T1000 (cell line): ENCODE measurements at places on chromosomes 5 and 9.

DNA sequence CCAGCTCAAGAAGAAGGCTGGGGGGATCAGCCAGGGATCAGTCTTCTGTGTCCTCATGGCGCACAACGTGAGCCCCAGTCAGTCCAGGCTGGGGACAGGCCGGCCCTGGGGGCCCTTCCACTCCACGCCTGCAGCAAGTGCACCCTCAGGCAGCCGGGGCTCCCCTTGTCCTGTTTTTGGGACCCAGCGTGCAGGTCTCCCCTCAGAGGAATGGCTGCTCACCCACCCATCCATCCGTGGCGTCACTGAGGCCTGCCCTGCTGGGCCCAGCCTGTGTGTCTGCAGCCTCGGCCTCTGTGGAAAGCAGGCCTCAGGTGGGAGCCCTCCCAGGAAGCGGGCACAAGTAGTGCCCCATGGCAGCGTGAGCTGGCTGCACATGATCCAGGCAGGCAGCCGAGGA, 52.6 kb upstream of the FCN2 start:
- no peak for DNase-seq

- DNase-seq = no peak
Measured at GRCh38 chr5:147485046-147485445, 24.8 kb downstream of the DPYSL3 start.

DNA sequence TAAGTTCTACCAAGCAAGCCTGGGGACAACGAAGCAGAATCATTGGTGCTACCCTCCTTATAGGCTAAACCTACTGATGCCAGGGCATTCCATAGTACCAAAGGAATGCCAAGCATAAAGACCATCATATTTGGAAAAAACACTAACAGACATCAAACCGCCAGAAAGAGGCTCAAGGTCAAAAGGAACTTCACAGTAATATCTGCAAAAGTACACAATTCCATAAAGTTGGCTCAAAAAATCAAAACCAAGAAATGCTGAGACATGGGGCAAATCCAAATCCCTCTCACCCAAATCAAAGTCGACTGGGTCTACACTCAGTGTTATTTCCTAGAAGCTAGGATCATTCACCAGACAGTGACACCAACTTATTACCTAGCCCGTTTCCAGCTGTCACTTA, 3.4 kb downstream of the VCP start:
- no peak for DNase-seq

DNA sequence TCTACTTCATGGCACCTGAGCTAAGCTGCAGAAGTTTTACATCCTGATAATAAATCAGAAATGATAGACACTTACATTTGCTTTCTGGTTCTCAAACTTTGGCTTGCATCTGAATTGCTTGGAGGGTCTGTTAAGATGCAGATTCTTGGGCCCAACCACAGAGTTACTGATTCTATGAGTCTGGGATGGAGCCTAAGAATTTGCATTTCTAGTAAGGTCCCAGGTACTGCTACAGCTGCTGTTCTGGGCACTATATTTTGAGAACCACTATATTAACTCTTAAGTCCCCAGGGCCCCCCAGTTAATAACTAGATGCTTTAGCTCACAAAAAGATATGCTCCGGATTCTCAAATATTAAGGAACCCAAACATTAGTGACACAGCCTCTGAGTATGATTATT, 69.8 kb upstream of the DAB2 start:
- no peak for DNase-seq

- no peak for DNase-seq
Measured at GRCh38 chr9:95447660-95448420, 68.9 kb downstream of the PTCH1 start.

DNA sequence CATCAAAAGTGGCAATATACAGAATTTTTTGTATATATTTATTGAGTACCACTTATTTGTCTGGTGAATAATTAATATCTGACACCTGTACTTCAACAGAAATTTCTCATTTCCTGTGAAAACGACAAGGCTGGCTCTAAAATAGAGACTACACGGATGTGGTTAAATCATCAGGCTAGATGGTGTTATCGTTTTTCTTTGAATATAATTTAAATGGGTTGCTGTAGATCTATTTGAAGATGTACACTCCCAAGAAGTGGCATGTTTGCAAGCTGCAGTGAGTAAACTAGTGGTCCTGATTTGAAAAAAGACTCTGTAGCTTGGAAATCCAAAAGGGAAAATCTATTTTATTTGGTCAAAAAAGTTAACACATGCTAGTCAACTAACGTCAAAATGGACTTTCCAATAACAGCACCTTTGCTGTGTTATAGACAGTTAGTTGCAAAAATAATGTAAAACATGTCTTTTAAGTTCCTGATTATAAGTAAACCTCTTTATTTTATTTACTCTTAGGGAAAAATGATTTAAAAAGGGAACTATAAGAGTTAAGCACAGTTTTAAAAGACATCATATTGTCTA, 13.8 kb downstream of the ST8SIA4 start:
- DNase-seq = no peak

DNA sequence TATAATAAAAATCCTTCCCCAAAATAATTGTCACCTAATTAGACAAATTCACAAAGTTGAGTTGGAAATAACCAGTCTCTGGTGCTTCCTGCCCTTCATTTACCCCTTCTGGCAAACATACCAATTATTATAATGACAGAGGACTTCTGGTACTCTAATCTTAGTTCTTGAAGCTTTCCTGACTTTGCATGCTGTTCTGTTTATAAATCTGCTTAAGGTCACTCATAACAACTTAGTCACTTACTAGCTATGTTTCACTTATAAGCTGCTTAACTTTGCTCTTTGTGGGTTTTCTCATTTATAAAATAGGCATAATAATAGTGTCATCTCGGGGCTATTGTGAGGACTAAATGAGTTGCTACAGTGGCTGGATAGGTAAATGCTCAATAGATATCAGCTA, 446.5 kb downstream of the EFNA5 start:
- no peak for DNase-seq

GRCh38 chr9:5820425-5820824, 12.5 kb downstream of the ERMP1 start:
- no peak for DNase-seq

DNA sequence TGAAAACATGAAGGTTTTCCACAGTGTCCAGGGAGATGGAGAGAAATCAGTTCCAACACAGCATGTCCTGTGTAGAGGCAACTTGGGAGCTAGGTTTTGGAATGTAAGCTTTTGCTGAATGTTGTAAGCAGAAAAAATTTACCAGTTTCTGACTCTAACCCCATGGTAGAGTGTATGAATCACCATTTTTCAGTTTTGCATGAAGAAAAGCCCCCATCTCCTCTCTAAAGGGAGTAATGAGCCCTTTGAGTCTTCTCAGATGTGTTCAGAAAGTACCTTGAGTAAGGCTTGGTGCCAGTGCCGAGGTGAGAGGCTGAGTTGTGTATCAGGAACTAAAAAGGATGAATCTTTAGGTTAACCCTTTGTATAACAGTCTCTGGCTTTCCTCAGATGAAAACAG, 96.2 kb downstream of the ADRB2 start:
- DNase-seq = no peak

DNA sequence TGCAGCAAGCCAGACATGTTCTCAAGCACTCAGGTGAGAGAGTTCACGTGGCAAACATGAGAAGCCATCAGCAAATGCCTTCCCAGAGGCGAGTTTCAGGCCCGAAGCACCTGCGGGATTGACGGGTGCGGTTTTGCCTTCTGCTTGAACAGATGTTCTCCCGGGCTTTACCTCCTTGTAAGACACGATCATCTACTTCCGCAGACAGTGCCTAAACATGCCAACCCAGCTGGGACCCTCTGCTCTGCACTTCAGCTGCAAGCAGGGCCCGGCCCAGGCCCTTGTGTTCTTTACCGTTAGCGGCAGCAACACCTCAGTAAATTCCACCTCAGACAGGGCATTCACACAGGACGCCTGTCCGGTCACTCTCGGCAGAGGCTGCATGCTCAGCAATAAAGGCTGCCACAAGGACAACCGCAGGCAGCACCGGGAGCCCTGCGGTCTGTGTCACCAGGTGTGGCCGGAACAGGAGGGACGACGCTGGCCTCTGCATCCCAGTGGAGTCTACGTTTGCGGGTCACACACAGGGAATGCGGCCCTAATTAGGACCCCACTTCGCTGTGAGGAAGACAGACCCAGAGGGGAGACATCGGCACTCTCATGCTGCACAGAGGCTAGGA, 139.6 kb downstream of the ROR2 start:
- DNase-seq = no peak

DNA sequence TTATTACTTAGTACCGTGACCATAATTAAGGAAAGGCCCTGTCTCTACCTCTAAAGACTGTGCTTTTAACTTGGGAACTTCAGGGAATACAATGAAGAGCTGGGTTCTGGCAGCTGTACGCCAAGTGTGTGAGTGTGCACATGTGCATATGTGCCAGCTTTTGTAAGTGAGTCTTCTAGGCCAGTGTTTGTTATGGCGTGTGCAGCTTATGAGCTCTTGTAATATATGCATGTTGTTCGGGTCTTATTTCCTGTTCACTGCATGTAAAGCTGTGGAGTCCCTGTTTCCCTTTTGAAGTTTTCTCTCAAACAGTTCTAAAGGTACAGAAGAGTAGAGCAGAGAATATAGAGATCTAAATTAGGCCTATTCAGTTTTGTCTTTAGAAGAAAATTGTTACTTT, 30.5 kb downstream of the TGFBR1 start:
- no peak for DNase-seq

GRCh38 chr9:130446101-130446861, 1.5 kb downstream of the ASS1 start:
- DNase-seq = peak; percentile 49

GRCh38 chr9:37958154-37958553, 54.2 kb upstream of the SLC25A51 start:
- DNase-seq = no peak

- DNase-seq = no peak
Measured at GRCh38 chr5:42620579-42621216, 135.9 kb upstream of the CCDC152 start.

DNA sequence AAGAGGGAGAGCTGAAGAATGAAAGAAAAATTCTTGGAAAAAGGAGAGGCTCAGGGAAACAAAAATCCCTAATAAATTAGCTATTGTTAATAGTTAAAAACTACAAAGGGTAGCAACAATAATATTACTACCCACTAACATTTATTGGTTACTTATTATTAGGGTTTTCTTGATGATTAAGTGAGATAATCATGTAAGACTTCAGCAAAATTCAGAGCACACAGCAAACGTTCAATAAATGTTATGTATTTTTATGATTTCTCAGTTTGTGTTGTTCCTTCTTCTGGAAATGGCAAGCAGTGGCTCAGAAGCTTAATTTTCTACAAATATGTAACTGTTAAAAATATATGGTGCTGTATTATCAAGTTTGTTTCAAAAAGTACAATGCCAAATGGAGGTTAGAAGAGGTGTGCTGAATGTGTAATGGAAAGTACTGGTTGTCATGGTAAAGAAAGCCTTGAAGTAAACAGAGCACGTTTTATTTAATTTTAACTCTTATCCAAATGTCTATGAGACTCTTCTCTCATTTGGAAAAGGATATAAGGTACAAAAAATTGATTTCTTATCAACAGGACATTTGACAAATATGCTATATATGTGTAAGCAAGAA, 226.0 kb upstream of the ATP10B start:
- DNase-seq = no peak

DNA sequence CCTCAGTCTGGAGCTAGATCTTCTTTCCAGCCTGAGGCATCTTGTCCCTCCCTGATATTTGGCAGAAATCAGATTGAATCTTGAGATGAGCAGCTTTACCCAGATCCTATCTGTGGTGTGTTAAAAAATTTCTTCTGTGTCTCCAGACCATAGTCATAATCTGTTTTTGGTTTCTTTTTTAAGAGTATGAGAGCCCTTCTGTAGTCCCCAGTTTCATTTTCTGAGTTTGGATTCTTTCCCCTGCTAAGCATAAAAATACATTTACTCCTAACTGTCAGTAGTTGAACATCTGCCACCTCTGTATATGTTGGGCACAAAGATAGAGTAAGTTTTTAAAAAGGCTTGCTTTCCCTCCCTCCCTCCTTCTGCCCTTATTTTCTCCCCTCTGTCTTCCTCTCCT, 137.7 kb downstream of the CNTLN start:
- DNase-seq = no peak

DNA sequence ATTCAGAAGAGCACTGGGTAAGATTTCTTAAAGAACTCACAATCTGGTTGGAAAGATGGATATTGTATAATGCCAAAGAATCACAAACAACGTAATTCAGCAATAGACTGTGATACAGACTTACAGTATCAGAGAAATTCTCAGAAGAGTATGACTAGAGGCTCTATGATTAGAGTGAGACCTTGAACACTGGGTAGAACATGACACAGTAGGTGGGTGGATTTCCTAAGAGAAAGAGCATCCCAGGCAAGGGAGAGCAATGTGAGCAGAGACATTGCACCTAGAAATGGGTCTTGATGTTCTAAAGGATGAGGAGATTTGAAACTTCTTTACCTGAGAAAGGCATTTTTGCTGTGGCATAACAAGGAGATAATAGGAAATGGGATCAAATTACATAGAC, 27.3 kb upstream of the CAST start:
- no peak for DNase-seq

DNA sequence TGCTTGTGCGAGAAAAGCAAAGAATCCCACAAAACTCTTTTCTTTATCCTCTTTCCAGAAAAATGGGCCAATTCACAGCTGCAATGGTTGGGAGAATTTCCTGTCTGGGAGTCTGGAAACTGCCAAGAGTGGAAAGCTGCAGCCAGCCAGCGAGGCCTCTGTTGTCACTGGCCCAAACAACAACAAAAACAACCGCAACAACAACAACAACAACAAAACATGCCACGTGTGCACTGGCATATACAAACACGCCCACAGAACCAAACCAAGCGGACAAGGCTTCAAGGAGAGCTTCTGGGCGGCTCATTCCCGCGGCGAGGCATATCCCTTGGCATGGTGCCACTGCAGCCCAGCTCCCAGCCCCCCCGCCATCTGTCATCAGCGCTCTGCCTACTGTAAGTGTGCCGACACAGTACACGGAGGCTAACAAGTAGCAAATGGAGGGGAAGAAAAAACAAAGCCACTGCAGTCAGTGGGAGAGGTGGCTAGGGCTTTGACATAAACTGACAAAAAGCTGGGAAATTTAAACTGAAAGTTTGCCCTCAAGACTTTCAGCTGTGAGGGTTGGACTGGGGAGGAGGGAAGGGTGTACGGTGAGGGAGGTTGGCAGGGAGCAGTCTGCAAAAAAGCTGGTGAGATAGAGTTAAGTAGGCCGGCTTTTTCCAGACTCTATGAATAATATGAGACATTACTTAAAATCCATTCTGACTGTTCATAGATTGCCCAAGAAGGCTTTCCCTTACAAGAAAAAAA, 165.0 kb upstream of the ZNF462 start:
- no peak for DNase-seq

DNA sequence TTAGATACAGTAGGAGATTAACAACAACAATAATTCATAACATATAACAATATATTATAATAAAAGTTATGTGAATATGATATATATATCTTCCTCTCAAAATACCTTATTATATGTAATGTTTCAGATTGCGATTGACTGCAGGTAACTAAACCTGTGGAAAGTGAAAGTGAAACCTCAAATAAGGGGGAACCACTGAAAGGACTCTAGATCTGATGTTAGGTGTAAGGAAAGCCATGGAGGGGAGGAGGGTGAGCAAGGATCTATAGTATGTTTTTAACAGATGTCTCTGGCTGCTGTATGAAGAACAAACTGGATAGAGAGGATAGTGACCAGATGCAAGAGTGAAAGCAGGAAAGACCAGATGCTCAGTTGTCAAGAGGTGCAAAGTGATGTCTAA, 5.8 kb upstream of the FSTL4 start:
- DNase-seq = no peak

GRCh38 chr5:124200381-124200780, 546.1 kb downstream of the ZNF608 start:
- DNase-seq = no peak

- DNase-seq = no peak
Measured at GRCh38 chr9:134225186-134225585, 60.8 kb upstream of the RNU6ATAC start.

- no peak for DNase-seq
Measured at GRCh38 chr9:8762479-8763085, 963.0 kb upstream of the DMAC1 start.
